ENCODE measurements at places on chromosomes 6 and 20.

DNA sequence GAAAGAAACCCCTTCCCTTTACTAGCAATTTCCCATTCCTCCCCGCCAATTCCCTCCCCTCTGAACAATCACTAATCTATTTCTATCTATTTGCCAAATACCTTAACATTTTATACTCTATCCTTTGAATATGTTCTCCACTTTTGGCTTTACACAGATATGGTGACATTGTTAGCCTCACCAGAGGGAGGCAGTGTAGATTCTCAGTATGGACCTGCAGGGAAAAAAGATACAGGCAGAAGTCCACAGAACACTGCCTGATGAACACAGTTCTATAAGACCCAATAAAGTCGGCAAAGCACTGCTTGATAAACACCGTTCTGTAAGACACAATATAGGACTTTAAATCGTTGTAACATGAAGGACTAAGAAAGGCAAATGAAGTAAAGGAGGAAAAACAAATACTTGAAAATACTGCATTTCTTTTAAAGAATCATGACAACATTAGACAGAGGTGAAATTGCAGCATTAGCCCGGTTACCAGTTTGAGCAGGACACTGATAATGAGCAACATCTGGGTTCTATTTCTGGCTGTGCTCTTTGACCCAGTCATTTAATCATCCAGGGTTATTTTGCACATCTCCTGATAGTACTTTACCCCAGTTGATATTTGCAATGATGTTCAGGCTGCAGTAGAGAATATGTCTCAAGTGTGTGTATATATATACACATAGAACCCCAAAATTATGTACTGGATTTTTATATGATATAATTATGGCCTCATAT lies 296.8 kb downstream of the UTRN start:
- no peak for DNase-seq

DNA sequence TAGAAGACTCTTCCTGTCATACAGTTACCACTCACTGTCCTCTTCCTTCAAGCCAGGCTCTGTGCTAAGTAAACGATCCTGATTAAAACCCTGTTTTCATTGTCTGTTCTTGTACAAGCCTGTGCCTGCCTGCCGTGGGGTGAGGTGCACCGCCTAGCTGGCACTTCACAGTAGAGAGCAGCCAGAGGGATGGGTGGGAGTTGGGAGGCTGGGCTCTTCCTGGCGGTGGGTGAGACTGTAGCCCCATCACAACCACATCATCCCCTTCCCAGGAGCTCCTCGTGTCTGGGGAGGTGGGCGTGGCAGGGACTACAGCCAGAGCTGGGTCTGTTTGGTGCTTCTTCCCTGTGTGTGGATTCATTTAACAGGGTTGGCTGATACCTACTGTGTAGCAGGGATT lies 382.0 kb downstream of the TAF4 start:
- no peak for DNase-seq

DNA sequence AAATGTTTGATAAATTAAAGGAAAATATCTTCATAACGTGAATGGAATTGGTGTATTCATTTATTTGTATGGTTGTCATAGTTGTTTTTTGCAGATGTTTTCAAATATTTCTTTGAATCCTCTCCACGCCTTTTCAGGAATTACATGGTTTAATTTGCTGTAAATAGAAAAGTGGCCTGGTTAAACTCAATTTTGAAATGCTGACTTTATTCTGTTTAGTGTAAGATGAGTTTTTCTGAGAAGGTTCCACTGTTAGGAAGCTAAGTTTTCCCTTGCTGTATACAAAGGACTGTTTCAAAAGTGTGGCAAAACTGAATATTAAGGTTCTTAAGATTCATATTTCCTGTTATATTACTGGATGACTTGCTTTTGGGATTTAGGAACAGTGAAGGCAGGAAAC lies 503 bp upstream of the ZC2HC1B start:
- no peak for DNase-seq

GRCh38 chr6:26021001-26021349 lies 58.4 kb downstream of the TRIM38 start:
- no peak for DNase-seq

- no peak for DNase-seq
Observed at GRCh38 chr20:8490076-8490830, 358.2 kb downstream of the PLCB1 start.

DNA sequence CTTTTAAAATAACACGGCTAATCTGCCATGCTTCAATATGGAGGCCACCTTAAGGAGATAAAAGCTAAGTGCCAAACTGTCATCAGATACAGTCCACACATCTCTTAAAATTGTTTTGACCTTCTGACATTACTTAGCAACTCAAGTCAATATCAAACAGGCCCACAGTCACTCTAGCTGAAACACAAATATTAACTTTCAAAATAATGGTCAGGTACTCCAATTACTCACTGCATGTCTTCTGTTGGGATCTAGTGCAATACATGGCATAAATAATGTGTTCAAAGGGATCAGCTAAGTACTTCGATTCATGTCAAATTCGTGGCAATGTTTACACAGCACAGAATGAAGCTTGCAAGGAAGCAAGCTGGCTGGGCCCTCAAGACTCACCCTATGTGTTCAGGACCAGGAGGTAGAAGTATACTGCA lies 133.9 kb upstream of the BEND6 start:
- DNase-seq, result no peak

DNA sequence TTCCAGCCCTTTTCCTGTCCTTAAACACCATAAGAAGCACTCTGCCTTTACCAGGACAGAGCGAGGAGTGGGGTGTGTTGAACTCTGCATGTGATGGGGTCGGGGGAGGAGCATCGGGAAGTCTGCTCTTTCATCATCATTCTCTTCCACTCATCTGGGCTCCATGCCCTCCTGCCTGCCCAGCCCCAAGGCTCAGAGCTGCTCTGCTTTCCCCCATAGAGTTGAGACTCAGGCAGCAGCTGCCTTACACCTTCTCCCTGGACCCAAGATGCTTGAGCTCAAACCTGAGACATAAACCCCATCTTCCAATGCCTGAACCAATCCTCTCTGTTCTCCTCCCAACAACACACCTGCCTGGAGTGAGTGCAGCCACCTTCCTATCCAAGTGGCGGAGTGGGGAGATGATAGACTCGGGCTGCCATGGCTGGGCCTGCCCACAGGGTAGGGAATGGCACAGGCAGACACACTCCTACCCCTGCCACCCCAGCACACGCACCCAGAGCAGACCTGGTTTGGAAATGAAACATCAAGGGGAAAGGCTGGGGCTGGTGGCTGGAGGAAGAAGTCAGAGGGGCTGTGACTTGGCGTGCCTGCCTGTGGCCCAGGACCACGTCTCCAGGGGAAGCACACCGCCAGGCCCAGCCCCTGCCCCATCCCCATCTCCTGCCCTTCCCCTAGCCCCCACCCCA lies 28.4 kb downstream of the TFEB start:
- DNase-seq, result no peak

DNA sequence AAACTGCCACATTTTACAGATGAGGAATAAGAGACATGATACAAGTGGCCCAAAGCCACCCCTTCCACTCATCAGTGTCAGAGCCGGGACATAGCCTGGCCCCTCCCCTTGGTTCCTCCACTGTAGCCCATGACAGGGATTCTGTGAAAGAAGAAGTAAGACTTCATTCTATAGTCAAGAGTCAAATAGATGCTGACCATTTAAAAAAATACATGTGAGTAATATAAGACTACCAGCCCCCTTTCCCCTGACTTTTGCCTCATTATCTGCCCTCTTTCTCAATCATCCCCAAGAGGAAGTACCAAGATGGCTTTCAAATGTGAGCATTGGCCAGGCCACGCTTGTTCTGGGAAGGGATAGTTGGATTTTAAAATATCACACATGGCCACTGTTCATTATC lies 57.8 kb upstream of the TAB2 start:
- no peak for DNase-seq

DNA sequence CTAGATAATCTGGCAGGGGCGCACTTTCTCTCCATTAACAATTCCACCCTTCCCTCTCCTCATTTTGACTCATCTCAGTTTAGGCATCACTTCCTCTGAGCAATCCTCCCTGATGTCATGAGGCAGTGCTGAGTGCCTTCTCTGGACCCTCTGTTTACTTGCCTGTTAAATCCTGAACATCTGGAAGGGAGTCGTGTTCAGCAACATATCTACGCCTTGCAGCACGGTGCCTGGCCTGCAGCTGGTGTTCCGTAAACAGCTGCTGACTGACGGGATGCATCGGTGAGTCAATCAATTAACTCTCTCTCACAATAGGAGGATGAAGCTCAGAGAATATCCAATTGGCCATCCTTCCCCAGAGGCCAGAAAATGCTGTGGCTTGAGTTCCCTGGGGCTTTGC lies 613.5 kb downstream of the PTPRT start:
- no peak for DNase-seq

- no peak for DNase-seq
Observed at GRCh38 chr20:20020908-20021307, 3.7 kb downstream of the NAA20 start.

GRCh38 chr20:16418616-16419015 lies 154.6 kb downstream of the KIF16B start:
- DNase-seq, result no peak

GRCh38 chr6:111803371-111803770 lies 69.9 kb downstream of the FYN start:
- DNase-seq, result no peak

- no peak for DNase-seq
Observed at GRCh38 chr6:48318670-48319069, 207.7 kb upstream of the PTCHD4 start.

DNA sequence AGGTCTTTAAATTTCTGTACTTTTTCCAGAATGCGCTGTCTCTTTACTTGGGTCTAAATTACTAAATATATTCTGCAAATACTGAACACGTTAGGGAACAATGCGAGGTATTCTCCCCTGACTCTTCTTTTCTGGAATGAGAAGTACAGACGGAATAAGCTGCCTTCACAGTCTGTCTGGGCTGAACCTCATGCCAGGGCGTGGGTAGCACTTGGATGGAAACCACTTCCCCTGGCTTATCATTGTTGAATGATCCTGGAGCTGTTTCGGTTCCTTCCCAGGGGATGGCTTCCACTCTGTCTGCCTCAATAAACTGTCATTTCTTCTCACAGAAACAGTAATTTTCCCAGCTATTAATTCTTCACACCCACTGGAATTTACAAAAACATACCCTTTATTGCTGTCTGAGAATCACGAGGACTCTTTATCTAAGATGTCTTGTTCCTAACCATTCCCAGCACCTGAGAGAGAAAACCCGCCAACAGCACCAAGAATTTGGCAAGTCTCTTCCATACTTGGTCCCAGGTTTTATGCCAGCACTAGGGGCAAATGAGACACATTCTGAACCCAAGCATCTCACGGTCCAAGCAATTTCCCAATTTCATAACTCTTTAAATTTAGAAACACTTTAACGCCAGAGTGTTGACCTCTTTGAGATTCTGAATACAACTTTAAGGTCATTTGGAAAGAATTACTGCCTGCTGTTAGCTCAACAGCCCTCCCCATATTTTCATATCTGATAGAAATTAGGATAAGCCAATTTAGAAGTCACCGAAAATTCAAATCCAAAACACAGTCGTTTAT lies 43.2 kb upstream of the ADGRF5 start:
- no peak for DNase-seq

GRCh38 chr6:2072453-2072852 lies 173.0 kb downstream of the GMDS start:
- DNase-seq, result no peak

DNA sequence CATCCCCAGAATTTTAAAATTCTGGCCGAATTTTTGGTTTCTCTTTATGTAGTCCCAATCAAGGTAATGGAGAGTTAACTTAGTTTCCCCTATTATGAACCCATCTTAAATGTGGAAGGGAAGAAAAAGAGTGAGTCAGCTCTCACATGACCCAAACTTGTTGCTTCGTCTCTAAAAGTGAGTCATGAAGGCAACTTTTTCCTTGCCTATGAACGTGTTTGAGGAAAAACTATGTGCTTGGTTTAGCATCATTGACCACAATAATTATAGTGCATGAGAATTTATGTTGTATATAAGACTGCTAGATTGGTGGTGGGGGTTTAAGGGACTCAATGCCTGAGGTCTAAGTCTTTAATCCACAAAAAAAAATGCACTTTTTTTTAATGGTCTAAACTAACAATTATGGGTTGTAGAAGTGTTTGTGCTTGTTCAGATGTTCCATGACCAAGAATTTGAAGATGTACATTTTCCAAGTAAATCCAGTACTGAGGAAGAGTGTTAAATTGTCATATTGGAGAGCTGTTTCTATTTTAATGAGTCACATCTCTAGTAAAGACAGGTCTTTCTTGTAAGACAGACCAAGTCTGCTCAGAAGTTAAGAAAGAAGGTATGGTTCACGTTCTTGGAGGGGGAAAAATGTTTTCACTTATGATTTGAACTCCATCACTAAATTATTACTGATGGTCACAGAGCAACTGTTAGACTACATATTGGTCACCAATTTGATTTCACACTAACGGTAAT lies 409.9 kb upstream of the MARCKS start:
- no peak for DNase-seq

DNA sequence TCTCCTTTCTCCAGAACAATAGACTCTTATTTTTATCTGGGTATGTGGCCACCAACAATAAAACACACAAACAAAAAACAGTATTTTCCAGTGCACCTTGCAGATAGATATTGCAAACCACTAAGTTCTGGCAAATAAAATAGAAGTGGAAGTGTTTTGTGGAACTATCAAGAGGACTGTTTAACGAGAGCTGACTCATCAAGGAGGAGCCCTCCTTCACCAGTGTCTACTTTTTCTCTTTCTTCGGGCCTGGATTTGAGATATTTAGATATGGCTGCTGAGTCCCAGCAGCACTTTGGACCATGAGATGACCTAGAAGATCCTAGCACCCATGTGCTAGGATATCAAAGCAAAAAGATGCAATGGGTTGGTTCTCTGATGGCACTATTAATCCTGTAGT lies 154.7 kb downstream of the AIG1 start:
- no peak for DNase-seq

DNA sequence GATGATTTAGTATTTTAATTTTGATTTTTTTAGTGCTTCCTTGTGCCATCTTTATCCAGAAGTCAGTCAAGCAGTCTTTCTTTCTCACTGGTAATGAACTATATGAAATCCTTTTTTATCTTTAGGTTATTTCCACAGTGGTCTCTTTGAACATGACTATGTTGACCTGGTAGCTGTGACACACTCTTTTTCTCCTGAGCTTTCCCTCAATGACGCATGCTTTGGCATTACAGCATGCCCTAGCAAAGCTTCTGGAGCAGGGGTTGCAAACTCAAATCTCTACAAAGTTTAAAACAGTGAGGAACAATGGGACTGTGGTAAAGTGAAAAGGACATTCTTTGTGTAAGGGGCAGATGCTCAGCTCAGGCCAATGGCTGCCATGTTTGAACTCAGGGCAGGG lies 4.5 kb upstream of the PLAGL1 start:
- DNase-seq, result no peak

DNA sequence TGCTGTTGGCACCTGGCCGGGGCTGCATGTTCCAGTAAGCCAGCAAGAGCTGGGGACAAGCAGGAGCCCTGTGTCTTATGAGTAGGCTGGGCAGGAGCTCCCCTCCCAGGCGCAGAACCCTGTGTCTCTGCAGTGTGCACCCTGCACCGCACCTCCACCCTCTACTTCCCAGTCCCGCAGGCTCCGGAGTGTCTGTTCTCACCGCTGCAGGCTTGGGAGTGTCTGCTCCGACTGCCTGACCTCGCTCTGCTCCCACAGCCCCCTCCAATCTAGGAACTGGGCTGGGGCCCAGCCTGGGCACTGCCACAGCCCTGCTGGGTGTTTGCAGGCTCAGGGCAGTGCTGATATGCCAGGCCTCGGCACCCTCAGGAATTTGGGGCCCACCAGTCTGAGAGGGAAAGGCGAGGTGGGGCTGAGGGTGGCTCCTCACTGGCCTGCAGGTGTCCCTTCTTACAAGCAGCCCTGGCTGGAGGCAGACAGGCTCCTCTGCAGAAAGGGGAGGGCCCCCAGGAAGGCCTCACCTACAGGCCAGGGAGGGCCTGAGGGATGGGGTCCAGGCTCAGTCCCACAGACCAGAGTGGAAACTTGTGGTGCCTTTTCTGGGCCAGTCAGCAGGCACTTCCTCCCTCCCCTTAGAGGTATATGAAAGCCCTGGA lies 871.6 kb upstream of the GJE1 start:
- no peak for DNase-seq
